ENCODE measurements at places on chromosomes 4 and X.
A peak's percentile ranks its signal among the peaks of the same experiment; 100 is the strongest.

- DNase-seq, result no peak
Observed at GRCh38 chrX:2585158-2585470, 84.3 kb upstream of the DHRSX start.

DNA sequence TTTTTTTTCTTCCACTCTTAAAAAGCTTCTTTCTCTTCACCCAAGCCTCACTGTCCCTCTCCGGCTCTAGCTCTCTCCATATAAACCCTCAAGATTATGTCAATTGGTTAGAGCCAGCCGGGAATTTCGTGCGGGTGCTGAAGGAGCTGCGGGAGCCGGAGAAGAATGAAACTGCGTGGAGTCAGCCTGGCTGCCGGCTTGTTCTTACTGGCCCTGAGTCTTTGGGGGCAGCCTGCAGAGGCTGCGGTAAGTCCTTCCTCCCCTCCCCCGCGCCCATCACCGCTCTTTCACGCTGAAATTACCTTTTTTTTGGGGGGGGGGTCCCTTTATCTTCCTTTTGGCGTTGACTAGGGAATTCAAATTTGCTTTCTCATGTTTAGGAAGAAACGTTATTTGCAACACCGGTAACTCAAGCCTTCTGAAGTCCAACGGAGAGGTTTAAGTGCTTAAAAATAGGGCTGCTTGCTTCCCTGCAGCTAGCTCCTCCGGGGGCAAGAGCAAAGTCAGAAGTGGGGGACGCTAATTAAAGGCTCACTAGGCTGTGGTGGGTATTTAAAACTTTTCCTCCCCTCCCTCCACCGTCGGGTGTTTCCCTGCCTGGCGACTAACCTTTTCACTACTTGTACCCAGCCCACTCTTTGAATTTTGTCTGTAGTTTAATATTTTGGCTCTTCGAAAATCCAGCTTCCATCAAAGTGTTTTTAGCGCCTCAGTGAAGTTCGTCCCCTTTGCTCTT, 491 bp downstream of the COL4A5 start:
- no peak for DNase-seq

DNA sequence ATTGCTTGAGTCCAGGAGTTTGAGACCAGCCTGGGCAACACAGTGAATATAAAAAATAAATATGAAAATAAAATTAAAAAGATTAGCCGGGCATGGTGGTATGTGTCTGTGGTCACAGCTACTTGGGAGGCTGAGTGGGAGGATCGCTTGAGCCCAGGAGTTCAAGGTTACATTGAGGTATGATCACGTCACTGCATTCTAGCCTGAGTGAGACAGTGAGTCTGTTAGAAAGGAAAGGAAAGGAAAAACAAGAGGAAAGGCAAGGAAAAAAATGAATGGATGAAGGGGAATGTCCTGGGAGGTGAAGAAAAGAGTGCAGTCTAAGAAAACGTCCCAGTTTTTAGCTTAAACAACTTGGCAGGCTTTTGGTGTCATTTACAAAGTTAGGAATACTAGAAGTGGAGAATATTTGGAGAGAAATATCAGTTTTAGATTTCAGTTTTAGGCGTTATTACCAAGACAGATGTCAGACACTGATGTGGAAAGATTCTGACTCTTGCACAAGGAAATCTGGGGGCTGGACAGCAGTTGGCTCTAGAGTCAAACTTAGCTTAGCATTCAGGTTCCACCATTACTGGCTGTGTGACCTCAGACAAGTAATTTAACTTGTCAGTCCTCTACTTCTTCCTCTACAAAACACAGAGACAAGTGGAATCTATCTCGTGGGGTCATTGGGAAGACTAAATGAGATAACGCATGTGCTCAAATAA, 139.0 kb downstream of the TSPAN5 start:
- DNase-seq, result no peak

DNA sequence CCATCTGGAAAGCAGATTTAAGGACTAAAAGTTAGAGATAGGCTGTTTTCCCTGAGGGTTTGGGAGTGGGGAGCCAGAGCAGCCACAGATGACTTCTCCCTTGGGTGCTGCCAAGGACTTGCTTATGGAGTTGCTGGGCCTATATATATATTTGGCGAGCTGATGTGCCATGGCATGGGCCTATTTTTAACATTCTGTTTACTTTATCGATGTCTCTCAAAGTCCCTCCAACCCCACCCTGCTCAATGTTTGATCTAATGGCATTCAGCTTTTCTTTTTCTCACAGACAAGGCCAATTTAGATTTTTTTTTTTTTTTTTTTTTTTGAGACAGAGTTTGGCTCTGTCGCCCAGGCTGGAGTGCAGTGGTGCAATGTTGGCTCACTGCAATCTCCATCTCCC, 6.1 kb upstream of the CUL4B start:
- DNase-seq, result no peak

- DNase-seq, result no peak
Observed at GRCh38 chrX:33840176-33840575, 291.9 kb downstream of the FAM47A start.

DNA sequence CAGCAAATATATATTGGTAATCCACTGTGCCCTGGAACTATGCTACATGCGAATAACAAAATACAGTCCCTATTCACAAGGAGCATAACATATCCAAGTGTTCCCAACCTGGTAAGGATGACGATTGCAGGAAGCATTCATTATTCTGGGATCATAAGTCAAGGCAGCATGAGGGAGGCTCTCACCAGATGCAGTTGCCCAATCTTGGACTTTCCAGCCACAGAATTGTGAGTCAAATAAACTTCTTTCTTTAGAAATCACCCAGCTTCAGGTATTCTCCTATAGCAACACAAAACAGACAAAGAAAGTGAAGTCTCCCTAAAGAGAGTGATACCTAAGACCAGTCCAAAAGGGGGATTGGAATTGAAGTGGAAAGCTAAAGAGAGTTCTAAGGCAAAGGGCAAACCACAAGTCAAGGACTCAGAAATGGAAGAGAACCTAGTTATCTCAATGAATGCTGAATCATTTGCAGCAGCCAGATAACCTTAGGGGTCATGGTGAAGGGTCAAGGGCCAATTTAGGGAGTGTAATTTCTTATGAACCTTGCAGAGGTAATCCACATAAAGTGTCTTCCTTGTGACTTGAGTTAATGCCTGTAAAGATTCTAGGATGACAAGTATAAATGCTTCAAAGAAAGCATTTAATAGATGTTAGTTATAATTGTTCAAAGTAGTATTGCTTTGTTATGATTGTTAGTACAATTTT, 103.1 kb upstream of the PCDH7 start:
- no peak for DNase-seq

- no peak for DNase-seq
Observed at GRCh38 chr4:149784018-149784417, 31.6 kb downstream of the IQCM start.

- no peak for DNase-seq
Observed at GRCh38 chr4:61401771-61402170, 201.6 kb downstream of the ADGRL3 start.

- no peak for DNase-seq
Observed at GRCh38 chr4:124415146-124415545, 297.4 kb downstream of the ANKRD50 start.

DNA sequence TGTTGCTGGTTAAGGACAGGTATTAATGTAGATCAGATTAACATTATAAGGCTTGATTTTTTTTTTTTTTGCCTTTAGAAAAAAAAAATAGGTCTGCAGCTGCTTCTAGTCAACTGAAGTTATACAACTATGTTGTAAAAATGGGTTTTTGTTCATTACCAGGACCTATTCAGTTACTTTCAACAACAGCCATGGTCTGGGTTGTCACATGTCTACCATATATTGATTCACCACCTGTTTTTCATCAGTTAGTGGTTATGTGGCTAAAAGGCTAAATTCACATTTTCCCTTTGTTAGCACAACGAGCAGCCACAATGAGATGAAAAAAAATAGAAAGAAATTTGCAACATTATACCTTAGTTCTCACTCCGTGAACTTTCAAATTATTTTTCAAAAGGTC, 45.5 kb downstream of the GLRB start:
- DNase-seq, result no peak

GRCh38 chrX:129529685-129530281, 6.5 kb upstream of the SMARCA1 start:
- peak; percentile 5 for DNase-seq

DNA sequence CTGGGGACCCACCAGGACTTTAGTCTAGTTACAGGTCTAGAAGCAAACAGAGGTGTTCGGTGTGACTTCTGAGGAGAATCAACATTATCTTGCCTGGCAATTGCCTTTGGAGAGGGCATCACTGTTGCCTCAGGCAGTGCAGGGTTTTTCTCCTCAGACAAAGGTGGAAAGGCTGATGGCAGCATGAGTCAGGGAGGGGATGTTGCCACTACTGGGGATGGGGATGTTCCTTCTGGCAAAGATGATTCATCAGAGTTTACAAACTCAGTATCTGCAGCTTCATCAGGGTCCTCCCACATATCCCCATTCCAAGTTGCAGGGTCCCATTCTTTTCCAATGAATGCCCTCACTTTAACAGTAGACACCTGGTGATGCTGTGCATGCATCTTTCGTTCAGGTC, 91.3 kb upstream of the GALNTL6 start:
- no peak for DNase-seq

- DNase-seq, result no peak
Observed at GRCh38 chr4:151990201-151990600, 229.4 kb upstream of the GATB start.

- DNase-seq, result no peak
Observed at GRCh38 chr4:61540944-61541343, 340.8 kb downstream of the ADGRL3 start.

GRCh38 chr4:100519205-100519604, 1.4 kb upstream of the EMCN start:
- DNase-seq, result no peak

DNA sequence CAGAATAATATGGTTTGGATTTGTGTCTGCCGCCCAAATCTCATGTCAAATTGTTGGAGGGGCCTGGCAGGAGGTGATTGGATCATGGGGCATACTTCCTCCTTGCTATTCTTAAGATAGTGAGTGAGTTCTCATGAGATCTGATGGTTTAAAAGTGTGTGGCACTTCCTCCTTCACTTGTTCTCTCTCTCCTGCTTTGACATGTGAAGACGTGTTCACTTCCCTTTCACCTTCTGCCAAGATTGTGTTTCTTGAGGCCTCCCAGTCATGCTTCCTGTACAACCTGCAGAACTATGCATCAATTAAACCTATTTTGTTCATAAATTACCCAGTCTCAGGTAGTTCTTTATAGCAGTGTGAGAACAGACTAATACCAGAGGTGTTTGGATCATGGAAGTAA, 325.7 kb upstream of the GIMD1 start:
- DNase-seq, result no peak

DNA sequence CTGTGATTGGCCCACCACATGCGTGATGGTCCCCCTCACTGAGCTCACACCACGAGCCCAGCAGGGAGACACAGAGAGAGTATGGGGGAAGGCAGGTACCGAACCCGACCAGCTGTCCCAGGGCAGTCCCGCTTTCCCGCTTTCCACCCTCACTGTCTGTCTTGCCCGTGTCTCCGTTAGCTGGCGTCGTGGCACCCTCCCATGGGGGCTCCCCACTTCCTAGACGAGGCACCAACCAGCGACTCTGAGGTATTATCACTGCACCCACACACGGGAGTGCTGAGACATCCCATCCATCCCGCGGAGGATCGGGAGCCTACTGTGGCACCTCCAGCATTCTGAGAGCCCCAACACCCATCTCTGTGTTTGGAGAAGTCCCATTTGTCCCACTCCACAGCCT, 43.0 kb upstream of the NHSL2 start:
- no peak for DNase-seq

DNA sequence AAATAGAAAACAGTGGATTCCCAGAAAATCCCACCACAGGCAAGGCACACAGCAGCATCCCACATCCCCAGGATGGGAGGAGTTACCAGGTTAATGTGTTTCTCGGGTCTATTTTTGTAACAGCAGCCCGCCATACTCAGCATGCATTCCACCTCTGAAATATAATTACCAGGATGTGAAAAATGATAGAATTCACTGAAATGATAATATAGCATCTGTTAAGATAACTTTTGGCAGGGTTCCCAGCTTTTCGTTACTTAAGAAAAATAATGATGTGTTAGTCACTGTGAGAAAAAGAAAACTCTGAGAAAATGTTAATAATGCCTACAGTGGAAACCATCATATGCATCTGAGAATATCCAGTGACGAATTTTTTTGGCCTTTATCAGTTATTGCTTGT, 87.1 kb downstream of the VCX2 start:
- no peak for DNase-seq

DNA sequence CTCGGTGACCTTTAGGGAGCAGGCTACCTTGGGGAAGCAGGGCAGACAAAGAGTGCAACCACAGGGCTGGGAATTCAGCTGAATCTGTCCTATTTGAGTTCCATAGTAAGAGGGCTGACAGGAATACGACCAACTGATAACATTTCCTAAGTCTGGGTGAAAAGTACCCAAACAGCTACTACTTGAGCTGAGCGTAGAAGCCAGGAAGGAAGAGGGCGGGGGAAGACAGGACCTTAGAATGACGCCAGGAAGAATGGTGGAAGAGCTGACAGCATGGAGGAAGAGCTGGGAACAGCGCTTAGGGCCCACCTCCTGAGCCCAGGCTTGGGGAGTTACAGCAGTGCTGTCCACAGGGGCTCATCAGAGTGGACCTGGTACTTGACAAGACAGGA, 14.4 kb downstream of the MECP2 start:
- DNase-seq, result no peak

- DNase-seq, result no peak
Observed at GRCh38 chr4:70452946-70453345, 19.1 kb upstream of the MUC7 start.

DNA sequence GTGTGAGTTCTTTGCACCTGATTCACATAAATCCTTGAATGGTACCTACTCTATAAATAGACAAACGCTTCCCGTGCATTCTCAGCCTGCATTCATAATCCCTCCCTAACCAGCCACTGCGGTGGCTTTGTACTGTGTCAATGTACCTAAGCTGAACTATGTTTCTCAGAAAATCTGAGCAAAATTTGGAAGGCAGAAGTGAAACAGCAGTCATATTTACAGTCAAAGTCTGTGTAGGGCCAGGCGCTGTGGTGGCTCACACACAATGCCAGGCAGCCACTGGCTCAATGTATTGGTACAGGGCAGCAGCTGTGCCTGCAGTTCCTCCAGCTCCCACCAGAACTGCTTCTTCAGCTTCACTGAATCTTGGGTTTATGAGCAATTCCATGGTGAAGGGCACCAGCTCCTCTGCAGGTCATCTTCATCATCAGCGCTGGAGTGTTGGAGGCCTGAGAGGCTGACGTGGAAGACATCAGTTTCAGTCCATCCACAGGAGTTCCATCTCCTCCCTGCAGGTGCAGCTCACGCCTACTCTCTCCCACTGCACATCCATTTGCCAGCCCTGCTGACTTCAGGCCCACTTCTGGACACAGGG, 32.3 kb upstream of the IRF2 start:
- DNase-seq, result no peak

- no peak for DNase-seq
Observed at GRCh38 chr4:134883831-134884449, 682.4 kb upstream of the PABPC4L start.

DNA sequence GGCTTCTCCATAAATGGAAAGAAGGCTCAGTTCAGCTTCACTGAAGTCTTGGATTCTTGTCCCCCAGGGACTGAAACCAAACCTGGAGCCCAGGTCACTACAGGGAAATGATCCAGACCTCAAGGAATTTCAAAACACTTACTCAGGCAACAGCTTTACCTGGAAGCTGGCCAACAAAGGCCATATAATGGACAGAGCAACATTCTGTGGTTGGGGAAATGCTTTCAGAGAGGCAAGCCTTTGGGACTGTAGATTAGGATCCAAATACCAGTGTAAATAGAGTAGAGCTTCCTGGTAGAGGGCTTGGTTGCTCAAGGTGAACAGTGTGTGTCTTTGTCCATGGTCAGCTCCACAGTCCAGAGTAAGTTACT, 57.0 kb upstream of the PROM1 start:
- DNase-seq, result no peak

- no peak for DNase-seq
Observed at GRCh38 chr4:178953447-178954120, 1511.3 kb upstream of the AGA start.

Data from NCI-H2107 (cell line).